Stimulated activated CD4-positive, alpha-beta T cell treated with anti-CD3 and anti-CD28 coated beads, Interleukin-1b, Interleukin-23, amount 100 ng/mL, for 24 hours (primary cell): ENCODE measurements at places on chromosomes 16 and 17.

DNA sequence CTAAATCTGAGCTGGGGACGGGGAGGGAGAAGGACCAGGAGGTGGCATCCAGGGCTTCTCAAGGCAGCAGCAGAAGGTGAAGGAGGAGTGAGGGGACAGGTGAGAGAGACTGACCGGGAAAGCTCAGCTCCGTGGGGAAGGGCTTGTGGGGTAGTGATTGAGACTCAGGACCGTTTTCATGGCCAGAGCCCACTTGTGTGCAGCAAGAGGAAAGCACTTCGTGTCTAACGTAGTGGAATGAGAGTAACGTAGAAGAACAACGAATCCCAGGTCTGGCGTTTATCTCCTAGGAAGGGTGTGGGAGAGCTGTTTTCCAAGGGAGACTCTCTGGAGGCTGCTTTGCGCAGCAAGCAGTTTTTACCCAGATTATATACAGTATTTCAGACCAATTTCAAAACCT, 1.3 kb upstream of the CDH3 start:
- no peak for DNase-seq

GRCh38 chr16:87169509-87169995, 147.6 kb downstream of the C16orf95 start:
- no peak for DNase-seq

DNA sequence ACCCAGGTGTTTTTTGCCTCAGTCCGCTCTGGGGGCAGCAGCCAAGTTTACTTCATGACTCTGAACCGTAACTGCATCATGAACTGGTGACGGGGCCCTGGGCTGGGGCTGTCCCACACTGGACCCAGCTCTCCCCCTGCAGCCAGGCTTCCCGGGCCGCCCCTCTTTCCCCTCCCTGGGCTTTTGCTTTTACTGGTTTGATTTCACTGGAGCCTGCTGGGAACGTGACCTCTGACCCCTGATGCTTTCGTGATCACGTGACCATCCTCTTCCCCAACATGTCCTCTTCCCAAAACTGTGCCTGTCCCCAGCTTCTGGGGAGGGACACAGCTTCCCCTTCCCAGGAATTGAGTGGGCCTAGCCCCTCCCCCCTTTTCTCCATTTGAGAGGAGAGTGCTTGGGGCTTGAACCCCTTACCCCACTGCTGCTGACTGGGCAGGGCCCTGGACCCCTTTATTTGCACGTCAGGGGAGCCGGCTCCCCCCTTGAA, 2.1 kb upstream of the C17orf107 start:
- DNase-seq, result no peak

- DNase-seq, result no peak
Measured at GRCh38 chr16:74742051-74742481, 32.6 kb downstream of the FA2H start.

DNA sequence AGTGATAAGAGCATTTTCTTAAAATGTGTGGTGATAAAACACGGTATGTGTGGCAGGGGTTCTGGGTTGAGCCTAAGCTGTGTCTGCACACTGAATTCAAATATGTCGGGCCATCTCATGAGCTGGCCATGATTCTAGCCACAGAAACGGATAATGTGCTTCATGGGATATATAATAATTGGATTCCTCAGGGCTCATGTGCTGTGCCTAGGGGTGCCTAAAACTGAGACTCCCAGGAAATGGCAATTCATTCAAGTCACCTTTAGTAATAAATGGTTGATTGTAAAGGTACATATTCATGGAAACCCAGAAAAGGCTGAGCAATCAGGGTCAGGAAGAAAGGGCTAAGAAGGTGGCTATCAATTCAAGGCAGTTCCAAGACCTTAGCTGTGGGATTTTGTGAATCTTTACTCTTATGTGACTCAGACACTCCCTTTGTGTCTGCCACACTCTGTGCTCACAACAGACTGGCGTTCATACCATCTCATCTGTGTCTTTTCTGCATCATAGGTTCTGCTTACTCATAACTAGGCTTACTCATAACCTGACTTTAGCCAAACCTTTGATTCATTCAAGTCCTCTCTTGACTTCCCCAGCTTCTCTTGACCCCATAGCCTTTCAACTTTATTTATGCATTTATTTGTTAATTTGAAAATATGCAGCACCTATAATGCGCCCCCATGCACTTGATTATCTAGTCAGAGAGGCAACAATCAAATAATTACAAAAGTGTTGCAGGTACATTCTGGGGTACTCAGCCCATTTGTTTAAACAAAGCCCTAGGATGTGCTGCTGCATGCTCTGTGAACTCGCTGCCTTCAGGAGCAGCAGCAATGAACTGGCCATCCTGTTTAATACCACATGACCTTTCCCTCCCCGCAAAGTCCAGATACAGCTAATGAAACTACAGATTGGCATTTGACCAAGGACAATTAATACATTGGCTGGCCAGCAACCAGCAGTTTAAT, 28.4 kb upstream of the MED13 start:
- DNase-seq, result no peak

DNA sequence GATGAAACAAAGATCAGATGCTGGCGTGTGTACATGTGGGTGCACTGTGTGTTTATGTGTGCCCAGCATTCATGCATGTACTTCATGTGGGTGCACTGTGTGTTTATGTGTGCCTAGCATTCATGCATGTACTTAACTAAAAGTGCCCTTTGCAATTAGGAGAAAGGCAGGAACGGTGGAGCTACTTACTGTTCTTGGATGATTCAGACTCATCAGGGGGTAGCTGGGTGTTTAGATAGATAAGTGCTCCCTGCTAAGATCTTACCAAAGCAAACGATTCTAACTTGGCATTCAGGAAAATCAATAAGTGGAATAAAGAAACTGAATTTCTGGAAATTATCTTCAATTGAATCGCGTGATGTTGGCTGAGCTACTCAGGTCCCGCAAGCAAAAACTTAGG, 8.6 kb upstream of the MYH2 start:
- no peak for DNase-seq

DNA sequence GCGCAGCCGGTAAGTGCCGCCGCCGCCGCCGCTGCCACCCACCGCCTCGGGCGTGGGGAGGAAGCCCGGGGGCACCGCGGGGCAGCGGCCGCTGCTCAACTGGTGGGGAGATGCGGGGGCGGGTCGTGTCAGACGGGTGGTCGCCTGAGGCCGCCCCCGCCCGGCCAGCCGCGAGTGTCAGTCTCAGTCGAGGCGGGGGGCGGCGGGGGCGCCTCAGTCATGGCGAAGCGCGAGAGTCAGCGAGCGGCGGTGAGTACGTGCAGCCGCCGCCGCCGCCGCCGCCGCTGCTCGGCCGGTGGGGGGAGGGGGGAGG, 76.2 kb downstream of the CHD9 start:
- DNase-seq, result no peak

GRCh38 chr17:5943232-5943631, 126.9 kb upstream of the WSCD1 start:
- no peak for DNase-seq

DNA sequence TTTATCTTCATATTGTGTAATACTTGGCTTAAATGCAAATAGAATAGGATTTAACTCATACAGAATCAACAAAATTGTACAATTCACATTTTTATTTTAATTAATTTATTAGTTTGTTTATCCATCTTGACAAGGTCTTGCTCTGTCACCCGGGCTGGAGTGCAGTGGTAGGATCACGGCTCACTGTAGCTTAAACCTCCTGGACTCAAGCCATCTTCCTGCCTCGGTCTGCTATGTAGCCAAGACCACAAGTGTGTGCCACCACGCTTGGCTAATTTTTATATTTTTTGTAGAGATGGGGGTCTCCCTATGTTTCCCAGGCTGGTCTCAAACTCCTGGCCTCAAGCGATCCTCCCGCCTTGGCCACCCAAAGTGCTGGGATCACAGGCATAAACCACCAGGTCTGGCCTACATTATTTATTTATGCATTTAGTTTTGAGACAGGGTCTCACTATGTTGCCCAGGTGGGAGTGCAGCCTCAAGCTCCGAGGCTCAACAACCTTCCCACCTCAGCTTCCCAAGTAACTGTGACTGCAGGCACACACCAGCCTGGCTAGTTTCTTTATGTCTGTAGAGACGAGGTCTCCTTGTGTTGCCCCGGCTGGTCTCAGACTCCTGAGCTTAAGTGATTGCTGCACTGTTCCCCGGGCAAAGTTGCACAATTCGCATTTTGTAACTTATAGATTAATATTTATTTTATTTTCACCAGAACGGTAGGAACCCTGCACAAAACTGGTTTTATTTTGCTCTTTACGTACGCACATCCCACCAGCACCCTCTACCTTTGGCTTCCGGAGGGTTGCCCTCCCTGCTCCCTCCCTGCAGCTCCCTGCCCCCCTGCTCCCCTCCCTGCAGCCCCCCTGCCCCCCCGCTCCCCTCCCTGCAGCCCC, 4.9 kb downstream of the DPEP1 start:
- no peak for DNase-seq

DNA sequence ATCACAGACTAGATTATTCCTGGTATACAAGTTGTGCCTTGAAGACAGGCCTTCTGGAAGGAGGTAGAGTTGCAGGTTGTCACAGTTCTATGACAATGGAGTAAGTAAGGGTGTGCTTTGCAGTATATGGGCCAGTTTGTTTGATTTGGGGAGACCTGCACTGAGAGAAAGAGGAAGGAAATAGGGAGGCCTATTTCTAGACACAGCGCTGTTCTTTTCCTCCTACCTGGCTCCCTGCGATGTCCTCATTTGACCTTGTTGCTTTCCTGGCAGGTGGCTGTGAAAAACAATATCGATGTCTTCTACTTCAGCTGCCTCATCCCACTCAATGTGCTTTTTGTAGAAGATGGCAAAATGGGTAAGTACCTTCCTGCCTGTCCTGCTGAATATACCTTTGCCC, 22.5 kb upstream of the RASL10B start:
- DNase-seq, result no peak

DNA sequence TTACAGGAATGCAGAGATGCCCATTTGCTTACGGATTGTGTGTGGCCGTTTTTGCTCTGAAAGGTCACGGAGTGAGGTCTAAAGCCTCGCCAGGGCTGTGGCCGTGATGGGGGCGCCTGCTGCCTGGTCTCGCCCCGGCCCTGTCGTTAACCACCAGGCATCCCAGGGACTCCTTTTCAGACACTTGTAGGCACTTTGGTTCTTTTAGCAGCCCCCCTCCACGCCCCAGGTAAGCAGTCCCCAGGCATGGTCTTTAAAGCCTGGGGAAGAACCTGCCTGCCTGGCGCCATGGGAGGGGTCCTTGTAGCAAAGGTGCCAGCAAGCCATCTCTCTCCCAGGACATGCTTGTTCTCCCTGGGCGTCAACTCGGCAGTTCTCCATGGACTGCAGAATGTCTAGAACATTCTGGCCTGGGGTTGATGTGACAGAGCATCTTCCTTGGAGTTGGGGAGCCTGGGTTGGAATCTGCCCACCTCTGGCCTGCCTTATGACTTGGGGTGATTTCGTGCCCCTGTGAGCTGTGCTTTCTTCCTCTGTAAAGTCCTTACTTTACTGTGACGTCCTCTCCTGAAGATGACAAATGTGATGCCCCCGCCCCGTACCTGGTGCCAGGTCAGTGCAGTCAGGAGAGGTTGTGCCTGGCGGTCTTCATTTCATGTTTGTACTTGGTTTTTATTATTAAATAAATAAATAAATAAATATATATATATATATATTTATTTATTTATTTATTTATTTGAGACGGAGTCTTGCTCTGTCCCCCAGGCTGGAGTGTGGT, 5.4 kb downstream of the KCTD5 start:
- DNase-seq, result no peak

GRCh38 chr17:81059026-81059425, 24.1 kb downstream of the BAIAP2 start:
- no peak for DNase-seq

DNA sequence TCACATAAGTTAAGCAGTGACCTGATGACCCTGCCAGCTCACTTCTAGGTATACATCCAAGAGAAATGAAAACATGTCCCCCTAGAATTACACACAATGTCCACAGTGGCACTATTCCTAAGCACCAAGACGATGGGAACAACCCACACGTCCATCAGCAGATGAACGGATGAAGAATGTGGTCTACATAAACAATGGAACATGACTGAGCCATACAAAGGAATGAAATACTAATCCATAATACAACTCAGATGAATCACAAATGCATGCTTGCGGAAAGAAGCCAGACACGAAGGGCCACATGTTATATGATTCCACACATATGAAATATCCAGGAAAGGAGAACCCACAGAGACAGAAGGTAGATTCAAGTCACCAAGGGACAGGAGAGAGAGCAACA, 17.4 kb downstream of the USP22 start:
- no peak for DNase-seq

GRCh38 chr17:47682138-47682537, 11.8 kb upstream of the TBKBP1 start:
- DNase-seq, result no peak

DNA sequence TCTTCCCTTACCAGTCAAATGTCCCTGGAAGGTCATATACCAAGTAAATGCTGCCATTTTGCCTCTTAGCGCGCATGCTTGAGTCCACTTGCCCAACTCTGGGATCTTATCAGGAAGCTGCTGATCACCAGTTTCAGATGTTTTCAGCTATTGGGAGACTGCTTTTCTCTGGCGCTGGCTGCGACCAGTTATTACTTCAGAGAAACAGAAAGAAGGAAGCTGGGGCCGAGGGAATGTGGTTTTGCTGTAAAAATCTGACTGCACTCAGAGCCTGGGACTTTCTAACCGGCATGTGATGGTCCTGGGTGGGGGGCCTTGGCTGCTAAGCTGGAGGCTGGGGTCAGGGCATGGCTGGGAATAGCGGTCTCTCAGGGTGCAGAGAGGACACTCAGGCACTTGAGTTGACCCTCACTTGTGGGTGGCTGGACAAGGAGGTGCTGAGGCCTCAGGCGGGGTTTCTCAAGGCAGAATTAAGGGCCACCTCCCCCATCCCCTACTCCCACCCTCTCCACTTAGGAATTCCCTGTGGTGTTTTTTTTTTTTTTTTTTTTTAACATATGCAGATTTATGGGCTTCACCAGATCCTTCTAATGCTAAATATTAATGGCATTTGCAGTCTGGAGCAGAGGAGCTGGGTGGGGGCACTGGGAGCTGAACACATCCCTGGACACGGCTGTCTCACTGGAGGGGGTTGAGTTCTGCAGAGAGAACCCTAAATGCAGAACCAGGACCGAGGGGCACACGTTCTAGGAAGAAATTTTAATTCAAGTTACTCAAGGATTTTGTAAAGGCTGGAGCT, 145.8 kb downstream of the CYLD start:
- no peak for DNase-seq

DNA sequence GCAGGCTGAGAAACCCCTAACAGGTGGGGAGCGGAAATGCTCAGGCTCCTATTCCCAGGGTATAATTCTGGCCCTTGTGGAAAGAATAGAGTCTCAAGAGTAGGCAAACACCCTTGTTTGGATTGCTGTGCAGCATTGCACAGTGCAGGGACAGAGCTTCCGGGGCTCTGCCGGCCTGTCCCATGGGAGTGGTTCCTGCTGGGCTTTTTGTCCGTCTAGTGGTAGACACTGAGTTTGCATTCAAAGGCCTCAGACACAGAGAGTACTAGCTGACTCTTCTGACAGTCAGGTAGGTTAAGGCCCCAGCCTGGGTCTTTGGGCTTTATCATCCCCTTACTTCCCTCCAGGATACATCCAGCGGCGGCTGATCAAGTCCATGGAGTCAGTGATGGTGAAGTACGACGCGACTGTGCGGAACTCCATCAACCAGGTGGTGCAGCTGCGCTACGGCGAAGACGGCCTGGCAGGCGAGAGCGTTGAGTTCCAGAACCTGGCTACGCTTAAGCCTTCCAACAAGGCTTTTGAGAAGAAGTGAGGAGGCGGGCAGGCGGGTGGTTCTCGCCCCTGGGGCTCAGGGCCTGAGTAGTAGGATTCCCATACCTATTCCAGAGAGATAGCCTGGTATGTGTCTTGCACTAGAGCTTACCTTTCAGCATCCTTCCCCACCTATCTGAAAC, 18.1 kb downstream of the POLR2A start:
- DNase-seq, result no peak

- DNase-seq, result no peak
Measured at GRCh38 chr17:64455993-64456885, 7.3 kb downstream of the MILR1 start.
